Keratinocyte (primary cell): ENCODE measurements at places on chromosomes 13 and 19.

GRCh38 chr19:54095136-54095858 is 5.3 kb downstream of the OSCAR start:
- H3K4me1 ChIP-seq: peaks cover 7% of the 10 kb centered on the region
- peak overlapping the region; percentile 32 for H3K4me3 ChIP-seq
- no peaks in the 10 kb centered on the region for H3K36me3 ChIP-seq
- no peak overlapping the region for H3K27ac ChIP-seq
- no peaks in the 10 kb centered on the region for H3K27me3 ChIP-seq

- H3K36me3 ChIP-seq: peaks cover 40% of the 10 kb centered on the region
- peaks cover 14% of the 10 kb centered on the region for H3K4me1 ChIP-seq
- no peak for DNase-seq
- no peaks in the 10 kb centered on the region for H3K27me3 ChIP-seq
- no peak overlapping the region for H3K27ac ChIP-seq
Measured at GRCh38 chr19:39837978-39838377, 4.0 kb upstream of the DYRK1B start.

GRCh38 chr19:35644987-35645679 is 3.0 kb upstream of the COX6B1 start:
- H3K36me3 ChIP-seq: no peaks in the 10 kb centered on the region
- no peaks in the 10 kb centered on the region for H3K27me3 ChIP-seq
- H3K27ac ChIP-seq: peak overlapping the region; percentile 46
- H3K4me1 ChIP-seq: peaks cover 19% of the 10 kb centered on the region

- H3K27ac ChIP-seq: no peak overlapping the region
- no peak for DNase-seq
- peaks cover 45% of the 10 kb centered on the region for H3K27me3 ChIP-seq
- H3K36me3 ChIP-seq: no peaks in the 10 kb centered on the region
Measured at GRCh38 chr19:4580961-4581665, 21.6 kb upstream of the SEMA6B start.

DNA sequence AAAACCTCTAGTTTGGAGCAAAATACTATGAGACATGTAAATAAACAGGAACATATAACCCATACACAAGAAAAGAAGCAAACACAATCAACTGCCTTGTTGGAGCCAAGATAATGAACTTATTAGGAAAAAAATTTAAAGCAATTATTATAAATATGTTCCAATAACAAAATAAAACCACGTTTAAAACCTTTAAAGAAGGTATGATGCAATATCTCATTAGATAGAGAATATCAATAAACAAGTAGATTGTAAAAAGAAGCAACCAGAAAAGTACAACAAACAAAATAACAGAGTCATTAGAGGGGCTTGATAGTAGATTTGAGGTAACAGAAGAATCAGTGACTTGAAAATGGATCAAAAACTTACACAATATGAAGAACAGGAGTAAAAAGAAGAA is 327.0 kb upstream of the PCDH9 start:
- no peaks in the 10 kb centered on the region for H3K36me3 ChIP-seq
- no peaks in the 10 kb centered on the region for H3K27me3 ChIP-seq
- H3K4me3 ChIP-seq: no peak overlapping the region
- no peak overlapping the region for H3K27ac ChIP-seq

- no peaks in the 10 kb centered on the region for H3K36me3 ChIP-seq
- DNase-seq: no peak
- no peak overlapping the region for H3K4me3 ChIP-seq
- H3K27ac ChIP-seq: no peak overlapping the region
Measured at GRCh38 chr13:19266979-19267378, 85.4 kb upstream of the TUBA3C start.

- H3K36me3 ChIP-seq: no peaks in the 10 kb centered on the region
- DNase-seq: peak; percentile 41
- H3K27me3 ChIP-seq: no peaks in the 10 kb centered on the region
- H3K4me3 ChIP-seq: no peak overlapping the region
Measured at GRCh38 chr13:95509521-95510310, 42.8 kb upstream of the CLDN10 start.

DNA sequence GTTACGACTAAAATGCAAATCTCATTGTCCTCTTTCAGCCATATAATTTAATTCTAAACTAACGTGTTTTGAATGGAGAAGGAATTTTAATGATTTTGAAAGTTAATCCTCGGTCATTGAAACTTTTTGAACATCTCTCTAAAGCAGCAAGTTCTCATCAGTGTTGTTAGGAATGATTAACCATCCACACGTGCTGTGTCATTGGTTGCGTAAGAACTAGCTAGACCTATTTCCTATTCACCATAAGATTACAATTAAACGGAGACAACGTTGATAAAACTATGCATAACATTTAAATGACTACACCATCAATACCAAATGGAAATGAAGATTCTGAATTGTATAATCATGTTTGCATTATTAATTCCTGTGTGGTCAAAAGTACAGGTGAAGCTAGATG is 155.6 kb upstream of the IRS2 start:
- no peak overlapping the region for H3K4me3 ChIP-seq
- no peaks in the 10 kb centered on the region for H3K27me3 ChIP-seq
- no peak for DNase-seq
- H3K27ac ChIP-seq: no peak overlapping the region
- H3K36me3 ChIP-seq: no peaks in the 10 kb centered on the region
- H3K4me1 ChIP-seq: peaks cover 16% of the 10 kb centered on the region

DNA sequence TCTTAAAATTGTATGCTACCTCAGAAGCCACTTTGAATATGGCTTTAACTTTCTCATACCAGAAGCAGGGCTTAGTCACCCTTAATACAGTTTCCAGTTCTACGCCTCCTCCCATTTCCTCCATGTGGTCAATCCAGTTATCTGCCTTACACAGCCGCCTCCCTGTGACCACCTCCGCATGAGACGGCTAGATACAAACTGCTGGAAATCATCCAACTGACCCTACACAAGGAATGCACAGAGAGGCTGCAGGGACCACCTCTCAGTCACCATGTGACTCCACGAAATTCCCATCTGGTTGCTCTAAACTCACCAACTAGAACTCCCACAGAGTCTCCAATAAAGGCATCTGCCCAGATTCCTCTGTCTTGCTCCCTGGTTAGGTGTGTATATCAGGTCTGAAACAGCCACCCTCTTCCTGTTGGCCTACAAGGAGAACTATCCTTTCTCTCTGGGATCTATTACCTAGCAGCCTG is 6.8 kb downstream of the ZNF564 start:
- peaks cover 3% of the 10 kb centered on the region for H3K36me3 ChIP-seq
- H3K4me1 ChIP-seq: no peaks in the 10 kb centered on the region
- H3K27ac ChIP-seq: no peak overlapping the region

GRCh38 chr19:1817553-1818179 is 5.6 kb upstream of the ATP8B3 start:
- no peak for DNase-seq
- no peak overlapping the region for H3K27ac ChIP-seq
- no peak overlapping the region for H3K4me3 ChIP-seq
- H3K27me3 ChIP-seq: no peaks in the 10 kb centered on the region
- peaks cover 23% of the 10 kb centered on the region for H3K36me3 ChIP-seq

GRCh38 chr19:14432791-14433553 is at the start of gene PKN1:
PKN1 (plus strand) TSS chr19:14433306; CDS start chr19:14433522, 216 bp downstream.
- no peaks in the 10 kb centered on the region for H3K4me1 ChIP-seq
- H3K4me3 ChIP-seq: peak within 1 kb of the TSS; percentile 13
- no peak for DNase-seq
- no peaks in the 10 kb centered on the region for H3K36me3 ChIP-seq

GRCh38 chr13:100646871-100647270 is 27.7 kb downstream of the TMTC4 start:
- no peak overlapping the region for H3K4me3 ChIP-seq
- H3K4me1 ChIP-seq: no peaks in the 10 kb centered on the region
- no peak for DNase-seq
- H3K36me3 ChIP-seq: no peaks in the 10 kb centered on the region

GRCh38 chr13:51683597-51683996 is 99.3 kb downstream of the WDFY2 start:
- peaks cover 24% of the 10 kb centered on the region for H3K36me3 ChIP-seq
- peaks cover 18% of the 10 kb centered on the region for H3K4me1 ChIP-seq
- no peak for DNase-seq
- H3K27ac ChIP-seq: no peak overlapping the region
- H3K4me3 ChIP-seq: no peak overlapping the region

GRCh38 chr13:110683203-110683883 is 22.6 kb downstream of the CARS2 start:
- no peaks in the 10 kb centered on the region for H3K27me3 ChIP-seq
- DNase-seq: no peak
- no peak overlapping the region for H3K4me3 ChIP-seq
- no peaks in the 10 kb centered on the region for H3K4me1 ChIP-seq
- H3K27ac ChIP-seq: no peak overlapping the region

DNA sequence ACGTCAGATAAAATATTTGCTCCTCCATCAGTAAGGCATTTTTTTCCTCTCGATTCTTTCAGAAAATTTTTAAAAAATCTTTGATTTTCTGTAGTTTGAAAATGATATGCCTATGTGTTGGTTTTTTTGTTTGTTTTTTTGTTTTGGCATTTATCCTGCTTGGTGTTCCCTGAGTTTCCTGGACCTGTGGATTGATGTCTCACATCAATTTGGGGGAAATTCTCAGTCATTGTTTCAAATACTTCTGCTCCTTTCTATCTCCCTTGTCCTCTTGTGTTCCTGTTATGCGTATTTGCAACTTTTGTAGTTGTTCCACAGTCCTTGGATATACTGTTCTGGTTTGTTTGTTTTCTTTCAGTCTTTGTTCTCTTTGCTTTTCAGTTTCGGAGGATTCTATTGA is 18.8 kb upstream of the FLT1 start:
- H3K4me1 ChIP-seq: no peaks in the 10 kb centered on the region
- no peaks in the 10 kb centered on the region for H3K36me3 ChIP-seq
- H3K27ac ChIP-seq: no peak overlapping the region
- no peaks in the 10 kb centered on the region for H3K27me3 ChIP-seq
- H3K4me3 ChIP-seq: no peak overlapping the region

- no peak overlapping the region for H3K4me3 ChIP-seq
- peaks cover 10% of the 10 kb centered on the region for H3K4me1 ChIP-seq
- no peaks in the 10 kb centered on the region for H3K36me3 ChIP-seq
- H3K27ac ChIP-seq: no peak overlapping the region
- DNase-seq: no peak
Measured at GRCh38 chr13:30346789-30347167, 39.4 kb upstream of the KATNAL1 start.

DNA sequence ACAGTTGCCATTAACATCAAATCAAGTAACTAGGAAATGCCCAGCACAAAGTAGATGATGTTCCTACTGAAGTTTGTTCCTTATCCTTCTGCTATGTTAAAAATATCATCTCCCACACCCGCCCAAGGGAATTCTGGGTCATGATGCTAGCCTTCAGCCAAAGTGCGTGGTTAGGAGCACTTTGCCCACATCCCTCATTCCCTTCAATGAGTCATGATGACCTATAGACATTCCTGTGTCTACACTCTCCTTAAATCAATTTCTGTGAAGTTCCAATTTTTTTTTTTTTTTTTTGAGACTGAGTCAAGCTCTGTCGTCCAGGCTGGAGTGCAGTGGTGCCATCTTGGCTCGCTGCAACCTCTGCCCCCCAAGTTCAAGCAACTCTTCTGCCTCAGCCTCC is 17.0 kb downstream of the RXFP2 start:
- DNase-seq: peak; percentile 57
- no peaks in the 10 kb centered on the region for H3K27me3 ChIP-seq
- no peak overlapping the region for H3K4me3 ChIP-seq

GRCh38 chr19:17357724-17358123 is 19.4 kb downstream of the PLVAP start:
- H3K4me3 ChIP-seq: no peak overlapping the region
- H3K4me1 ChIP-seq: no peaks in the 10 kb centered on the region
- no peaks in the 10 kb centered on the region for H3K36me3 ChIP-seq

GRCh38 chr13:32728327-32728726 is 142.1 kb downstream of the PDS5B start:
- DNase-seq: no peak
- no peak overlapping the region for H3K4me3 ChIP-seq
- H3K27me3 ChIP-seq: no peaks in the 10 kb centered on the region
- H3K27ac ChIP-seq: no peak overlapping the region
- H3K4me1 ChIP-seq: peaks cover 9% of the 10 kb centered on the region
- peaks cover 2% of the 10 kb centered on the region for H3K36me3 ChIP-seq

DNA sequence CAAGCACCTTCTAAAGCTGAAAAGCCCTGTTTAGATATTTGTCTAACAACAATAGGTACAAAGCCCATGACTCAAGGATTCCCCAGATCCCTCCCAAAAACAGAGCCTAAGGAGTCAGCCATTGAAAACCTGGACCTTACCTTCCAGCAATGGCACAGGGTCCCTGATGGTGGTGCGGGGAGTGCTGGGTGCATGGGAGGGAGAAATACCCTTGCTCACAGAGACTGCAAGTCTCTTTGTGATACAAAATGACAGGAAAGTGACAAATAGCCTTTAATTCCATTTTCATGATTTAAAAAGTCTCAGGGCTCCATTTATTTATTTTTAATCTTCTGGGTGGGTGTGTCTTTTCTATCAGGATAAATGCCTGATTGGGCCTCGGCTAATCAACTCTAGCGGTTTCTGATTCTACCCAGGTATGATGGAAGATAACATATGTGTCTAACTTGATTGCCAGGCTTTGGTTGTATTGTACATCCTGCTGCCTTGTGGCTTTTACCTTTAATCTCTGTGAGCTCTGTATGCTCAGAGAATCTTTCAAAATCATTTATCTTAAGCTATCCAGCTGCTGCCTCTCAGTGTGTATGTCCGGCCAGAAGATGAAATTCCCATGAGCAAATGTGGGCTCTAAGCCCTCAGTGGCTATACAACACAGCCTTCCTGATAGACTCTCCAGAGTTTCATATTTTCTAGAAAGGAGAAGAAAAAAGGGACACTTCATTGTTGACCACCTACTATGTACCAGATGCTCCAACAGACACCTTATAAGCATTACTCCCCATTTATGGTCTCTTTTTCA is 54.6 kb upstream of the FAM124A start:
- H3K4me1 ChIP-seq: no peaks in the 10 kb centered on the region
- H3K27me3 ChIP-seq: peaks cover 9% of the 10 kb centered on the region
- no peaks in the 10 kb centered on the region for H3K36me3 ChIP-seq
- DNase-seq: no peak
- no peak overlapping the region for H3K27ac ChIP-seq

- no peaks in the 10 kb centered on the region for H3K27me3 ChIP-seq
- H3K4me1 ChIP-seq: peaks cover 3% of the 10 kb centered on the region
- H3K27ac ChIP-seq: no peak overlapping the region
- H3K36me3 ChIP-seq: no peaks in the 10 kb centered on the region
Measured at GRCh38 chr19:45331411-45331810, 8.7 kb upstream of the CKM start.

GRCh38 chr19:2731181-2731995 is 8.4 kb downstream of the SLC39A3 start:
- peaks cover 5% of the 10 kb centered on the region for H3K36me3 ChIP-seq
- H3K27me3 ChIP-seq: peaks cover 4% of the 10 kb centered on the region
- peaks cover 21% of the 10 kb centered on the region for H3K4me1 ChIP-seq
- DNase-seq: no peak
- H3K27ac ChIP-seq: no peak overlapping the region

- no peak overlapping the region for H3K4me3 ChIP-seq
- H3K27ac ChIP-seq: no peak overlapping the region
- H3K4me1 ChIP-seq: no peaks in the 10 kb centered on the region
Measured at GRCh38 chr13:74026753-74027152, 107.5 kb downstream of the KLF12 start.
